Occipital lobe (tissue), 3 donors: ENCODE measurements at places on chromosomes 5 and 9.

- DNase-seq = no peak
Observed at GRCh38 chr9:23537192-23538066, 288.6 kb downstream of the ELAVL2 start.

- DNase-seq = no peak
Observed at GRCh38 chr5:73661753-73662152, 35.8 kb downstream of the ARHGEF28 start.

- DNase-seq = no peak
Observed at GRCh38 chr9:31119890-31120454, 1264.5 kb upstream of the ACO1 start.

DNA sequence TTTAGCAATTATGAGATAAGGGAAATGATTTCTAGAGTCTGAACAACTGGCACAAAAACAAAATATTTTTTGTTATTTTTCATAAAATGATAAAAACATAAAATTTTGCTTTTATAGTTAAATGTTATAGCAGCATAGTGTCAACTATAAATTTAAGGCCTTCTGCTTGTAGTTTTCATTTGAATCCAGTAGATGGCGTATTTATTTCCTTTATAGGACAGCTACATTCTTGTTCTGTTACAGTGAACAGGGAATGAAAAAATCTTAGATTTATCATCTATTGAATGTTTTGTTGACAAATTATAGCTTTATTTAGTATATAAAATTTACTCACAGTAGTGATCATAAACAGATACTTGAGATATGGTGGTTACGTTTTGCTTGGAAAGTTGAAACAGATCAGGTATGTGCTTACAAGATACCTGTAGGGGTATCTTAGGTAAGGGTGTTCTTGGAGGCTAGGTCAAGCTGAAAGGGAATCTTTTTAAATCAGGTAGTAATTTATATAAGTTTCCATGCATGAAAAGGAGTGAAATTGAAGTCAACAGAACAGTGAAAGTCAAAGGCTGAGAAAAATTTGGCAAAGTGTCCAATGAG lies 239.3 kb upstream of the GRIN3A start:
- no peak for DNase-seq

- DNase-seq = no peak
Observed at GRCh38 chr5:159906943-159907342, 9.3 kb upstream of the ADRA1B start.
